OCI-M1 (cell line): ENCODE measurements at places on chromosomes 1 and 21.

DNA sequence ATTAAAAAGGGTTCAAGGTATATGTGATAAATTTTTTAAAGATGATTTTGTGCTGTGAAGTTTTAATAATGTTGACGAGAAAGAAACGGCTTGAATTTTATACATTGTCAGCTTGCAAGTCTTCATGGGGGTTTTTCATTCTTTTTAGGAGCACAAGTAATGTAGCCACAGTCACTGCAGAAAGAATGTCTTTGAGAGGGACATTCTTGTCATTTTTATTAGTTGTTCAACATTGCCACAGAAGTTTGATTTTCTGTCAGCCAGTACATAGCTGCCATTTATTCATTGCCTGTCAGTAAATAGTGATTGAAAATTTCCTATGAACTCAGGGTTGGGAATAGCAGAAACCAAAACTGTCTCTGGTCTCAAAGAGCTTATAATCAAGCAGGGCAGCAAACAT lies 156.3 kb downstream of the DHRS3 start:
- DNase-seq, result no peak

GRCh38 chr1:12231276-12231595 lies 1.4 kb downstream of the VPS13D start:
- DNase-seq, result no peak

DNA sequence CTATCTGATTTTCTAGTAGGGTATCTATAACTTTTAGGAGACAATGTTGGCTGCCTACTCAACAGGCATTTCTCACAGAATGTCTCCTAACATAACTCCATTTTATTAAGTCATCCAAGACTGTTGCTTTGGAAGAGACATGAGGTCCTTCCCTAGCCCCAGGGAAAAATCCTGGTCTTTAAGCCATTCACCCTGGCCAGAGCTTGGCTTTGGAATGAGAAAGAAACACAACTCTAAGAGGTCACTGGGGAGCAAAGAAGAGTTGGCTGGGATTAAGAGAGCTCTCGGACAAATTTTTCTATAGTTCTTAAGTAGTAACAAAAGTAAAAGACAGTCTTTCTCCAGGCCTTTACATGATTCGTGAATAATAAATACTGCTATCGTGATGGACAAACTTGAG lies 57.9 kb downstream of the PCNX2 start:
- no peak for DNase-seq

- no peak for DNase-seq
These were observed 228.8 kb downstream of the CAMTA1 start for GRCh38 chr1:7013833-7014639.

- DNase-seq, result no peak
These were observed 1.1 kb downstream of the BATF3 start for GRCh38 chr1:212698467-212699103.

- no peak for DNase-seq
These were observed 49.9 kb upstream of the BCL10 start for GRCh38 chr1:85326336-85326735.

DNA sequence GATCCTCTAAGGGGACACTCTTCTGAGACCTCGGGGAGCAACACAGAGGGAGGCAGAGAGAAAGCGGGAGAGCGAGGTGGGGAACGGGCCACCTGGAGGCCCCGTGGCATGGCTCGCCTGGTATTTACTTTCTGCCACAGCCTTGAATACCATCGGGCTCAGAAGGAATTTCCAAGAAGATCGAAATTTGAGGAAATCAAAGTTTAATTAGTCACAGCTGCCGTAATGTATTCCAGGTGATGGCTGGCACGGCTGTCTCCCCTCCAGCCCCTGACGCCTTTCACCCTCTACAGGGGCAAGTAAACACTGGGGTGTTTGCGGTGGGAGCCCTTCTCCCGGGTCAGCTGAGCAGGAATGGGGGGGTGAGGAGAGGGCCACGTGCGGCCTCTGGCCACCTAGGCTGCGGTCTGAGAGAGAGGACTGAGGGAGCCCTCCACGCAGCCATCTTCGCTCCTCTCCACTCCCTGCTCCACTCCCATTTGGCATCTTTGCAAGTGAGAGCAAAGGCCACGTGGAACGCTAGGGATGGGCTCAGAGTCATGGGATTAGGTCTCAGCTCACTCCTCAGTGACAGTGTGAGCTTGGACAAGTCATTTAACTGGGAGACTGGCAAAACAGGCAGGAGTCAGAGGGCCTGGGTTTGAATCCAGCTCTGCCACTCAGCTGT lies 125.2 kb downstream of the SYF2 start:
- no peak for DNase-seq

DNA sequence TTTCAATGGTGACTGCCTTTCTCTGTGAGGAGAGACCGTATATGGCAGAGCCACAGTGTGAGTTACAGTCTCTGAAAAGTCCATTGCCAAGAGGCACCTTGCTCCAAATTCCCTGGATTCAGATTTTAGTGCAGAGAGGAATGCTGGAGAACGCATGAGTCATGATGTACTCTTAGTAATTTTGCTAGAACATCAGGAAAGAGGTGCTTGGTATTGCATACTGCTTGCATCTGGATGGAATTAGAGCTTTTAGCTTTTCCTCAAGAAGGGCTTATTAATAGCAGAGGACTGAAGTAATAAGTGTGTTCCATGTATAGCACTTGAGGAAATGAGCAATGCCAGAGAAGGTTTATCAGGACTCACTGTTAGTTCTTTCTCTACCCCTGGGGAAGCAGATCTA lies 40.5 kb upstream of the AKT3 start:
- DNase-seq, result no peak

DNA sequence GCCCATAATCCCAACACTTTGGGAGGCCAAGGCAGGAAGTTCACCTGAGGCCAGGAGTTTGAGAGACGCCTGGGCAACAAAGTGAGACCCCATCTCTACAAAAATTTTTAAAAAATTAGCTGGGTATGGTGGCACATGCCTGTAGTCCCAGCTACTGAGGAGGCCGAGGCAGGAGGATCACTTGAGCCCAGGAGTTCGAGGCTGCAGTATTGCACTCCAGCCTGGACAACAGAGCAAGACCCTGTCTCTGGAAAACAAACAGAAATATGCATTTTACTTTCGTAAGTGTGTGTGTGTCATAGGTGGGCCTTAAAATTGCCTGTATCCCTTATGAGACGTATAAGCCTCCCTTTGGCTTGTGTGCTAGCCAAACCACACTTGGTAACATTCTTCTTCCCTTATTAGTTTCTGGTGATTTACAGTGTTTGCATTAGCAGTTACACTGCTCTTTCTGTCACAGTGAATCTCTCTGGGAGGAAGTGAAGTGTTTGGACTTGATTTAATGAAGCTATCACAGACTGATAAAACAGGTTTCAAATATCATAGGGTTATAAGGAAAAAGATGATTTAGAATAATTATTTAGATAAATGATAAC lies 48.9 kb upstream of the KIF26B start:
- DNase-seq, result no peak
